Activated CD8-positive, alpha-beta memory T cell treated with anti-CD3 and anti-CD28 coated beads, Interleukin-2, amount 50 U/mL, for 48 hours (primary cell): ENCODE measurements at places on chromosomes 11 and 22.

DNA sequence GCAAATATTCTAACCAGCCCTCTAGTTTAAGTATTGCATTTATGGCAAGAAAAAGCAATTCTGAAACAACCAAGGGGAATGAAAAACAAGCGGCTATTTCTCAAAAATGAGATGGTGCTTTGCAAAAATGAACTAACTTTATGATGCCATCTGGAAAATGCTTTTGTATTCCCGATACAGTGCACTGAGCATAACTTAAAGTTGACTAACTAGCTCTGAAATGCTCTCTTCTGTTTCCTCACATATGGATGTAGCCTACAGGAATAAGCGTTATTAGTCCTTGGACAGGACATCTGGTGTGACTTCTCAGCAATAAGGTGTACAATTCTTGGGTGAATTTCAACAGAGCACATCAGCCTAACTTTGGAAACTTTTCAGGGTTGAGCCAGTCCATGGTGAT is 228.2 kb upstream of the DDI1 start:
- no peak for DNase-seq

DNA sequence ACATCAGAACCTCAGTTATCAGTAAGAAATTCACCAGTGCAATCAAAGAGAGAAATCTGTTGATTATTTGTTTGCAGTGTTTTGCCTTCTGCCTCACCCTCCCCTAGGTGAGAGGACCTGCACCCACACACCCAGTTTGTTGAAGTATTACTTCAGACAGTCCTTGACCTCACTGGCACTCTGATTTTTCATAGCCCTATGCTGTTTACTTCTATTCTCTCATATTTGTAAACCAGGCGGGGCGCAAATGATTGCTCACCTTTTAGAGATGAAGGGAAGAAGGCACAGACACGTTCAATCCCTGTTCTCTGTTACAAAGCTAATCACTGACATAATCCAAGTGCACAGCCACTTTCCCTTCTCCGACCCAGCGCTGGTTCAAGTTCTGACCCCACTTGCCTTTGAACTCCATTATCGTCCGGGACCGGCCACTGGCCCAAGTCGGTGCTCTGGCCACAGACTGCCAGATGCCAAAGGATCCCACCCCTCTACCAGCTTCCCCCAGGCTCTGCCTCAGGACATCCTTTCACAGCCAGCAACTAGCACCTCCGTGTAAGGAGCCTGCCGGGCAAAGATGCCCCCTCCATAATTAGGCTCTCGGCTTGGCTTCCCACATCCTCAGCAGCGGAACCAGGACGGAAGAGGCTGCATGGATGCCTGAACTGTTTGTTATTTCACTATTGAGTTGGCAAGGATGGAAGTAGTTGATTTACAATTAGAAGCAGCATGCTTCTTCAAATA is 1.7 kb downstream of the ETS1 start:
- no peak for DNase-seq

DNA sequence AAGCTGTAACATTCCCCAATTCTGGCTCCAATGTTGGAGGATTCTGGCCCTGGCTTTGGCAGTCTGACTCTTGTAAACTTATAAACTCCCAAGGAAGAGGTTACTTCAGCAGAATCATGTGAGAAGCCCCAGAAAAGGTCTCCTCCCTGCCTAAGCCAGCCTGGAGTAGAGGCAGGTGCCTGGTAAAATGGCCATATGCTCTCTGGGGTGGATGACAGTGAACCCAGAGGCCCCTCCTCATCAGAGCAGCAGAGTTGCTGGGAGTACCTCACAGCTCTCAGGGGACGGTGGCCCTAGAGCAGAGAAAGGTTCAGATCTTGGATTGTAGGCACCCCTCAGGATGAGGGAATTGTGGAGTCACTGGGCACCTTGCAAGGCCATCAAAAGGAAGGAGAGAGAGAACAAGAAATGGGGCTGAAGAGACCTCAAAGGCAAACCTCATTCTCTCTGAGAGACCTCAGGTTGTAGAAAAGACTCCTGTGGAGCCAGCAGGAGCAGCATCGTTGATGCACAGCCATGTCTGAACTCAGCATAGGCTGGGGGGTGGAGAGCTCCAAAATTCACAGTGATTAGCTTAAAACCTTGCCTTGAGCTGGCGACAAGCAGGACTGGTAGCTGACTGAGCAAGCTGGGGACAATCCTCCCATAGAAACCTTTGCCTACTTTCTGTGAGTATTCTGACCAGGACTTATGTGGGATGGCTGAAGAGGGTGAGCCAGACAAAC is 4.9 kb upstream of the P2RY6 start:
- peak; percentile 33 for DNase-seq

DNA sequence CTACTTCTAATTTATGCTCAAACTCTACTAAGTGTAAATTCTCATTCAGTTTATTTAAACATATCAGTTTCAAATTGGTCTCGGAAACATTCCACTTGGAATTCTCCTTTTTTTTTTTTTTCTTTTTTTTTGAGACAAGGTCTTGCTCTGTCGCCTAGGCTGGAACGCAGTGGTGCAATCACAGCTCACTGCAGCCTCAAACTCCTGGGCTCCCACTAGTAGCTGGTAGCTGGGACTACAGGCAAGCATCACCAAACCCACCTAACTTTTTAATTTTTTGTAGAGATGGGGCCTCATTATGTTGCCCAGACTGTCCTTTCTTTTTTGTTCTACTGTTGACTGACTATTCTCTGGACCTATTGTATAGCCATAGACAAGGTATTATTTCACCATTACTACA is 33.3 kb upstream of the CCDC81 start:
- no peak for DNase-seq

- no peak for DNase-seq
Measured at GRCh38 chr11:30710221-30710620, 124.1 kb upstream of the MPPED2 start.

DNA sequence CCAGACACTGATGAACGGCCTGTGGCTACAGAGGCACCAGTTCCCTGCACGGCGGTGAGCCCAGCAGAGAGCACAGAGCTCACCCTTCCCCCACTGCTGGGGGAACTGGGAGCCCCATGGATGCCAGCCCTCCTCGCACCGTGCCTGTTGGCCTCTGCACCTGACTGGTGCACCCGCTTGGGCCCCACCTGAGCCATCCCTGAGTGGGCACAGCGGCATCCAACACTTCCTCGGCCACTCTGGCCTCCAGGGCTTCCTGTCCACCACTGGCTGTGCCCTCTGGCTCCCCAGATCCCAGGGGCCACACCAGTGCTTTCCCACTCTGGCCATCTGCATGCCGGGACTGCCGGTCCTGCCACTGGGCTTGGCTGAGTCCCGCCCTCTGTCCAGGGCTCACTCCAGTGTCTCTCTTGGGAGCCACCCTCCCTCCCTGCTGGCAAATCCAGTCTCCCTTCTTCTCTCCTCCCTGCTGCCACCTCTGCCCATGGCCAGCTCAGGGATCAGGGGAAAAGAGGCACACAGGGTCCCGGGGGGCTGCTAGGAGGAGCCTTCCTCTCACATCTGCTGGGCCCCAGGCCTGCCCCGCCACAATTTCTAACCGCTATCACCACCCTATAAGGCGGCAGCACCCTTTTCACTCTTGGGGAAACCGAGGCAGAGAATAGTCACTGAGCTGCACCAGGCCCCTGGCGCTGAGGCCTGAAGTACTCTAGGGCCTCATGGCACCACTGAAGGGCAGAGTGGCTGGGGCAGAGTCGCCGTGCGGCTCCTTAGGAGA is 33.0 kb downstream of the GNB1L start:
- DNase-seq, result peak; percentile 25

GRCh38 chr22:49244466-49245420 is 582.9 kb downstream of the BRD1 start:
- DNase-seq, result no peak

DNA sequence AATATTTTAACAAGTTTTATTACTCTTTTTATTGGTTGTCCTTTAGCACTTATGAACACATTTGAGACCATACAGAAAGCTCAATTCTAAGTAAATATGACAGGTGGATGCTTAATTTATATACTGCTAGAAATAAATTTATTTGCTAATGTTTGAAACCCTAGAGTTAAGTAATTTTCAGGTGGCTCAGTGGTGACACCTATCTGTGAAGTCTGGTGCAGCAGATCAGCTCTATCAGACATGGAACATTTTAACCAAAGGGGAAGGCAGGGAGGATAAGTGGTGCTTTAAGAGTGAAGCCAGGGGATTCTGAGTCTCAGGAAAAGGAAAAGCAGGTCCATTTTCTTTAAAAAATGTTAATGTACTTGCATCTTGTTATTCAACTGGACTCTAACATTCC is 175.8 kb downstream of the DSCAML1 start:
- DNase-seq, result no peak

DNA sequence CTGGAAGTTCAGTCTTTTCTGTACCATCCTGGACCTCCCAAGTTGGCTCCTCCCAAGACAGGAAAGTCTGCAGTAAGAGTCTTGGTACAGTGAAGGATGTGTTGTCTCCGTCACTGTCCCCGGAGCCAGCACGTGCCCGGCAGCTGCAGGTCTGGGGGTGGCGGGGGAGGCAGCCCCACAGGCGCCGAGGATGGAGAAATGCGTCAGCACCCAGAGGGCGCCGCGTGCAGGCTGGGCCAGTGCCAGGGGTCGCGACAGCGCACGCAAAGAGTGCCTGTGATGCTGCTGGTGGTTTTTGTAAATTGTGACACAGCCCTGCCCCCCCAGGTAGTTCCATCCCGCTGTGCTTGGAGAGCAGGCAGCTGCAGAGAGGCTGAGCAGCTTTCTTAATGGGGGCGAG is 1200.5 kb downstream of the BRD1 start:
- DNase-seq, result no peak

GRCh38 chr11:131471976-131472375 is 101.6 kb downstream of the NTM start:
- no peak for DNase-seq

GRCh38 chr11:105367129-105367528 is 227.6 kb upstream of the CARD18 start:
- no peak for DNase-seq

DNA sequence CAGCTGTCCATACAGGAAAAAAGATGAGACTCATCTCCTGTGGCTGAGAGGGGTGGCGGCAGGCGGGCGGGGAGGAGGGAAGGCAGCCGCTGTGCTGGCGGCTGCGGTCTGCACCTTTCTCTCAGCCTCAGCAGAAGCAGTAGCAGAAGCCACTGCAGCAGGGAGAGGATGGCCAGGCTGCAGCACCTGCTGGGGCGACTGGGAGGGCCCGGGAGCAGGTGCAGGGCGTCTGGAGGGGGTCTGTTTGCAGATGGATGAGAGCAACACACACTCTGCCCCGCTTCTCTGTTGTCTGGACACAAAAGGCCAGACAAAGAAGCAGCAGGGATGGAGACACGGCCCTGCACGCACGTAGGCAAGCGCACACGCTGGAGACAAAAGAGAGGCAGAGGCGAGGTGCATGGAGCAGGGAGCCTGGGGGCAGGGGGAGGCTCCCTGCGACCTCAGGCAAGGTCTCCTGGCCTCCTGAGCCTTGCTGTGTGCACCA is 9.3 kb upstream of the MIAT start:
- peak; percentile 70 for DNase-seq

- peak; percentile 83 for DNase-seq
Measured at GRCh38 chr11:61815790-61816735, 740 bp downstream of the FADS1 start.

- no peak for DNase-seq
Measured at GRCh38 chr11:119015054-119015611, 3.0 kb downstream of the RPS25 start.

DNA sequence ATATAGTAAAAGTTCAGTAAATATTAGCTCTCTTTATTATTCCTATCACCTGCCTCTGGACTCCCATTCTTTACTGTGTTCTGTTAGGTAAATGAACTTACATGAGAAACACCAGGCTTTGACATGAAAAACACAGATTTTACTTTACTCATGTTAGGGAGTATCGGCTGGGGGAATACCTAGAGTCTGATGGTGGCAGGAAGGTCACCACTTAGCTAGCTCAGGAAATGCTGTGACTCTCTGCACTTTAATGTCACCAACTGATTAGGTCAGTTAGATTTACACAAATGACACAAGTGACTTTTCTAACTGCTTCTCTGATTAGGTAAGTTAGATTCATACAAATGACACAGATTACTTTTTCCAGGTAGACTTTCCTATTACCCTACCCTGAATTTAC is 225.1 kb downstream of the SWAP70 start:
- no peak for DNase-seq

GRCh38 chr11:2813141-2813908 is 72.2 kb downstream of the CDKN1C start:
- DNase-seq, result no peak

DNA sequence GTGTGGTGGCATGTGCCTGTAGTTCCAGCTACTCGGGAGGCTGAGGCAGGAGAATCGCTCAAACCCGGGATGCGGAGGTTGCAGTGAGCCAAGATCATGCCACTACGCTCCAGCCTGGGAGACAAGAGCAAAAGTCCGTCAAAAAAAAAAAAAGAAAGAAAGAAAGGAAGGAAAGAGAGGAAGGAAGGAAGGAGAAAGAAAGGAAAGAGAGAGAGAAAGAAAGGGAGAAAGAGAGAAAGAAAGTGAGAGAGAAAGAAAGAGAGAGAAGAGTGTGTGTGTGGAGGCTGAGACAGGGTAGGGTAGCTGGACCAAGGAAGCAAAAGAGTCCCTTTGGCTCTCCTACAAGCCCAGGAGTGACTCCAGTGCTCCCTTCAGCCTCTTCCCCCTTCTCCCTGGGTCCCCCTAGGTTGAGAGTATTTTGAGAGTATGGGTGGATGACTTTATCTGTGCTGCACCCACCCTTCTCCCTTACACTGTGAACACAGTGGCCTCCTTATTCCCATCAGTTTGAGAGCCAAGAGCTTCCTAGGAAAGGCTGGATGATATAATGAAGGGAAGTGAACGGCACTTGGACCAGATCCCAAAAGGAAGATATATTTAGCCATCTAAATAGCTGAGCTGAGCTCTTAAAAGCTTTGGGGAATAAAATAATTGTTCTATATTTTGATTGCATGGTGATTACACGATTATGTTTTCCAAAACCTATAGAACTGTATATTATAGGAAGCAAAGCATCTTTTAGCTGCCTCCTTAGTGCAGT is 9.5 kb upstream of the DENND5A start:
- no peak for DNase-seq

- peak; percentile 86 for DNase-seq
Measured at GRCh38 chr22:43884600-43885318, 7.1 kb downstream of the PNPLA5 start.

- DNase-seq, result no peak
Measured at GRCh38 chr11:115202900-115203552, 301.2 kb downstream of the CADM1 start.

DNA sequence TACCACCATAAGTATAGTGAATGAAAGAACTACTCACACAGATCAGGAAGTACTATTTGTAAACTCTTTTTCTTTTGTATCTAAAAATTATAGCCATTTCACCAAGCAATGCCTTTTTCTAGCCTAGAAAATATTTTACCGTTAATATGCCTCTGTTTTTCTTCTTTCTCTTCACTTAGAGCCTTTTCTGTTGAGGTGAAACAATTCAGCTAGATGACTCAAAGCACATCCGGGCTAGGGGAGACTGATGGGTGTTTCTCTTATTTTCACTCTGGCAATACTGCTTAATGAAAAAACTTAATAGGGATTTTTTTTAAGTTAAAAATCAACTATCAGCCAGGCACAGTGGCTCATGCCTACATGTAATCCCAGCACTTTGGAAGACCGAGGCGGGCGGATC is 93.3 kb downstream of the SGSM3 start:
- DNase-seq, result no peak

- no peak for DNase-seq
Measured at GRCh38 chr11:122330279-122330965, 214.4 kb upstream of the BLID start.
